ENCODE measurements at places on chromosomes 5 and 9.

GRCh38 chr5:95043234-95043633, 241.7 kb downstream of the MCTP1 start:
- no peak for DNase-seq

GRCh38 chr5:170139786-170140335, 34.2 kb downstream of the FOXI1 start:
- no peak for DNase-seq

- peak; percentile 71 for DNase-seq
Measured at GRCh38 chr9:72292874-72293607, 72.0 kb downstream of the ZFAND5 start.

GRCh38 chr5:91126448-91126847, 256.7 kb downstream of the ARRDC3 start:
- DNase-seq, result no peak

DNA sequence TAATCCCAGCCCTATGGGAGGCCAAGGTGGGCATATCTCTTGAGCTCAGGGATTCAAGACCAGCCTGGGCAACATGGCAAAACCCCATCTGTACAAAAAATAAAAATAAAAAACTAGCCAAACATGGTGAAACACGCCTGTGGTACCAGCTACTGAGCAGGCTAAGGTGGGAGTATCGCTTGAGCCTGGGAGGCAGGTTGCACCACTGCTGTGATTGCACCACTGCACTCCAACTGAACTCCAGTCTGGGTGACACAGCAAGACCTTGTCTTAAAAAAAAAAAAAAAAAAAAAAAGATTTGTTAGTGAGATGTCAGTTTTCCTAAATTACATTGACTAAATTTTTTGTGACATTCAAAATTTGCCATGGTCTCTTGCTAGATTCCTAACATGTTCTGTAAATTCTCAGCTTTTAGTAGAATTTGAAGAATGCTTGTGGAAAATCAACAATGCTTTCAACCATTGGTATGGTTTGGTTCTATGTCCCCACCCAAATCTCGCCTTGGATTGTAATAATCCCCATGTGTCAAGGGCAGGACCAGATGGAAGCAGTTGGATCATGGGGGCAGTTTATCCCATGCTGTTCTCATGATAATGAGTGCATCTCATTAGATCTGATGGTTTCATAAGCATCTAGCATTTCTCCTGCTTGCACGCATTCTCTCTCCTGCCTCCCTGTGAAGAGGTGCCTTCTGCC, 236.1 kb downstream of the ARRDC3 start:
- no peak for DNase-seq

DNA sequence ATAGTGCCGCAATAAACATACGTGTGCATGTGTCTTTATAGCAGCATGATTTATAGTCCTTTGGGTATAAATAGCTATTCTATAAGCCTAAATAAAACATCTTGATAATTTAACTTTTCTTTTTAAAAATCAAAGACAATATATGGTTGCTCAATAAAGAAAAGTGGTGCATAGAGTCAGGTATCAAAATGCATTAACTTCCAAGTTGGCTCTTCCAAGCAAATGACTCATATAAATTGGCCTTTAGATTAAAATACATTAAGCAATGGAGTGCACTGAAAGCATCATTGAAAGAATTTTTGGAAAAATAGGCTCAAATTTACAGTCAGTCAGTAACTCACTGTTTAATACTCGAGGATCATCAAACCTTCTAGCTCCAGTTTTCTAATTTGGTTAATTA, 106.6 kb downstream of the PLCXD3 start:
- DNase-seq, result no peak

DNA sequence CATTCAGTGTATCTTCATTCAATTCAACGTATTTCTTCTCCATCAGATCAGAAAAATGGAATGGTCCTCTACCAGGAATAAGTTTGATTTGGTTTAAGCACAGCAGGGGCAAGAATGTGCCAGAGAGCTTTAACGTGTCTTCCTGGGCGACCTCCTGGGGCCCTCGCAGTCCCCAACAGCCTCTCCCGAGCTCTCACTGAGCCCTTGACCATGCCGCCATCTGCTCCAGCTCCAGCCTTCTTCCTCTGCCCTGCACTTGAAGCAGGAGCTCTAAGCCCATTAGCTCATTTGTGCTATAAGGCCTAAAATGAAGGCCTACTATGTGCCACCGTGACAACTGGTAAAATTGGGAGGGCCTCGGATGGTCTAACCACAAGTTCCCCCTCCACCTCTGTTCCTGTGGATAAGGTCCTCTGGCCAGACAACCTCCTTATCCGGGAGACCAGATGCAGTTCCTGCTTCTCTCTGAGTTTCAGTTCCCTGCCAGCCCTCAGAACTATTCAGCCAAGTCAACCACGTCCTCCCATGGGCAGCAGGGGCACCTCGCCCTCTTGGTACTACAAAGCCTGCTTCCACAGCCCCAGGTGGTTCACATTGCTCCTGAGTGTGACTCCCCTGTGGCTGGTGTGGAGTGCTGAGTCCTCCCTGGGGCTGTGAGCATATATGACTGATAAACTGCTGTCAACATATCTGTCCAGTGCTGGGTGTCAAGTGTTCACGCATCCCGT, 35.8 kb downstream of the C5orf15 start:
- DNase-seq, result no peak

- no peak for DNase-seq
Measured at GRCh38 chr5:168842571-168843205, 263.5 kb upstream of the PANK3 start.

DNA sequence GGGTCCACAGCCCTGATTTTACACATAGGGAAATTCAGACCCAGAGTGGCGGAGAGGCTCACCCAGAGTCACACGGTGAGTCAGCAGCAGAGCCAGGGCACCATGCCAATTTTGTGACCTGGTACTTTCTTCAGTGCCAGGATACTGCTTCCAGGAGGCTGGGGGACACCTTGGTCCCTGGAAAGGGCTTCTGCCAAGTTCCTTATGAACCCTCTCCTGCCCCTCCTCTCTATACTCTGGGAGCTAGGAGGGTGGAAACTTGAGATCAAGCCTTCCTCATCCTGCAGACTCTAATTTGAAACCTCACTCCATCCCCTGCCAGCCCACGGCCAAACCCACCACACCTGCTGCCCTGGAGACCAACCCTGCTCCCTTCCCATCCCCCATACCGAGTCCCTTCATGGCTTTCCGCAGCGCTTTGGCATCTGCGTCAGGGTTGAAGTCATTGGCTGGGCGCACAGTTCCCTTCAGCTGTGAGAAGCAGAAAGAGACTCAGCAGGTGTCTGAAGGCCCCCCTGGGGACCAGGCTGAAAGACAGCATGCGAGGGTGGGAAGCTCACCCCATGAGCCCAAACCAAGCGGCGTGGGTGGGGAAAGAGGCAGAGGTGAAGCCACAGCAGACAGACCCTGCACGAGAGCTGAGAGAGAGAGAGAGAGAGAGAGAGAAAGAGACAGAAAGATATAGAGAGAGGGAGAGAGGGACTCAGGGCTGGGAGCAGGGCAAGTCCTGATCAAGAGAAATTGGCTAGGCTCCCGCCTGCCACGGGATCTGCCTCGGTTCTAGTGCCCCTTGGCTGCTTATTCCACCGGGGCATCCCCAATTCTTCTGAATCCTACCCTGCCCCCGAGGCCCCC, 33.5 kb downstream of the ANXA6 start:
- DNase-seq, result no peak

DNA sequence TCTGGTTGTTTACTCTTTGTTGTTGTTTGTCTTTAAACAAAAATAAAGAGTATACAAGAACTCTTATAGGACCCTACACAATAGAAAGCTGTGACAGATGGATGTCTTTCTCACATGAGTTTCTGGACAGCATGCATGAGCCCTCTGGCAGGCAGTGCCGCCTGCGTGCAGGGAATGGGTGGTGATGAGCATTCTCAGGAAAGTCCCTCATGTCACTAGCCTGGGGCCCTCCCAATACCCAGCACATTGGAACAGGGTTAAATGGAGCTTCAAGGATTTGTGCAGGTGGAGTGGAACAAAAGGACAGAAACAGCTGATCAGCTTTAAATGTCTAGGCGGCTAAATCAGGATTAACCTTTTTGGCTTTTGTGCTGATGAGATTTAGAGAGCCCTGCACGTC, 181.0 kb upstream of the CD180 start:
- DNase-seq, result peak; percentile 59

Data from DMS79 (cell line).